Head of caudate nucleus (tissue), 42 donors: ENCODE measurements at places on chromosomes 6 and 20.

DNA sequence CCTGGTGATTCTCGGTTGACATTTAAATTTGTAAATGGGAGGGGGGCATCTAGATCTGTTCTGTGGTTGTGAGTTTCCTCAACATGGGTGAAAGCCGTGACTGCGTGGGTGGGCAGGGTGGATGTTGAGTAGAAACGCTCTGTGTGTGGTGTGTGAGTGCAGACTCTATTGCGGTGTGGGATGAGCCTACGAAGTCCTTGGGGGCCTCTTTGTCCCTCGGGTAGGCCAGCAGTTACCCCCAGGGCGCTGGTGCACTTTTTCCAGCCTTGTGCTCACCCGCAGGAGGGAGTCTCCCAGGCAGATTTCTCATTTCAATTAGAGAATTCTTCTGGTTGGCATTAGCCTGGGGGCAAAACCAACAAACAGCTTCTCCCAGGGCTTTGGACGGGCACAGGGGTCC lies 10.6 kb downstream of the TOX2 start:
- no peak for DNase-seq

DNA sequence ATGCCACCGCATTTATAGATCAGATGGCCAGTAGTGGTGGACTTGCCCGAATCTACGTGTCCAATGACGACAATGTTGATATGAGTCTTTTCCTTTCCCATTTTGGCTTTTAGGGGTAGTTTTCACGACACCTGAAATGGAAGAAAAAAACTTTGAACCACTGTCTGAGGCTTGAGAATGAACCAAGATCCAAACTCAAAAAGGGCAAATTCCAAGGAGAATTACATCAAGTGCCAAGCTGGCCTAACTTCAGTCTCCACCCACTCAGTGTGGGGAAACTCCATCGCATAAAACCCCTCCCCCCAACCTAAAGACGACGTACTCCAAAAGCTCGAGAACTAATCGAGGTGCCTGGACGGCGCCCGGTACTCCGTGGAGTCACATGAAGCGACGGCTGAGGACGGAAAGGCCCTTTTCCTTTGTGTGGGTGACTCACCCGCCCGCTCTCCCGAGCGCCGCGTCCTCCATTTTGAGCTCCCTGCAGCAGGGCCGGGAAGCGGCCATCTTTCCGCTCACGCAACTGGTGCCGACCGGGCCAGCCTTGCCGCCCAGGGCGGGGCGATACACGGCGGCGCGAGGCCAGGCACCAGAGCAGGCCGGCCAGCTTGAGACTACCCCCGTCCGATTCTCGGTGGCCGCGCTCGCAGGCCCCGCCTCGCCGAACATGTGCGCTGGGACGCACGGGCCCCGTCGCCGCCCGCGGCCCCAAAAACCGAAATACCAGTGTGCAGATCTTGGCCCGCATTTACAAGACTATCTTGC lies 725 bp downstream of the EEF1A1 start:
- DNase-seq, result peak; percentile 64

DNA sequence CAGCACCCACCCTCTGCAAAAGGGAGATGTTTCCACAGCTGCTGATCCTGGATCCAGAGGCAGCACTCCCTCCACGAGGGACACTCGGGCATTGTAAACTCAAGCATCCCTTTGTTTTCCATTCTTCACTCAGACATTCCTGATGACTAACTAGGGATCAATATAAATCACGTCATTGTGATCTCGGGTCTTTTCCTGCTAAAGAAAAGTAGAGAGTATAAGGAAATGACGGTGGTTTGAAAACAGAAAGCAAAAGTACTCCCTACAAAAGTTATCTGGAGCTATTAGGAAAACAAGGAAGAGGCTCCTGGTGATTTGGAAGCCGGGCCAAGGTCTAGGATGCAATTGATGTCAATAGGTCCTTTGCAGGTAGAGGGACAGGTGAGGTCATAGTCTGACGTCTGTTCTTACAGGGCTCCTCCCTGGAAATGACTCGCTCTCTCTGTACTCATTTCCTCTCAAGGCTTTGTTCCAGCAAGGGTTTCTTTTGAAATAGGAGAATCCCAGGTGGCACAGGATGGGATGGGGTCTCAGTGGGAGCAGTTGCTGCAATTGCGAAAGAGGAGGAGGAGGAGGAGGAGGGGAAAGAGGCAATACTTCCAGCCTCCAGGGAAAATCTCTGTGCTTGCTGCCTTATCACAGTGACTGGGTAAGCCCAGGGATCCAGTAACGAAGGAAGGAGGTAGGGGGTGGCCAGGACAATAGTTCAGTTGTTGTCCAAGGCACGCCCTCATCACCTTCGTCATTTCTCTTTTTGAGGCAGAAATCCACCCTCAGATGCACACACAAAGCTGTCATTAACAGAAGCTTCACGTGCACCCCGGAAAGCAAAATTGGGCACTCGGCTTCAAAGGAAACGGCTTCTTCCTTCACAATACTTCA lies 222.8 kb downstream of the LY86 start:
- no peak for DNase-seq

DNA sequence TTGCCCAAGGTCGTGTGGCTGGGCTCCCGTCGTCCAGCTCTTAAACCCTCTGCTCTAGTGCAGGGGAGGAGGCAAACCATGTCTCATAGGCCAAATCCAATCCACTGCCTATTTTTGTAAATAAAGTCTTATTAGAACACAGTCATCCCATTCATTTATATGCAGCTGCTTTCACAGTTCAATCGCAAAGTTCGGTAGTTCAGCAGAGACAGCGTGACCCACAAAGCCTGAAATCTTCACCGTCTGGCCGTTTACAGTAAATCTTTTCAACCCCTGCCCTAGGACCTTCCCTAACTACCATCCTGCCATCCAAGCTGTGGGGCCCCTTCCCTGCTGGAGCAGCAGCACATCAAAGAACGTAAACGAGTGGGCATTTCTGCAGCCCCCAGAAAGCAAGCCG lies 65.9 kb downstream of the EYA2 start:
- no peak for DNase-seq

DNA sequence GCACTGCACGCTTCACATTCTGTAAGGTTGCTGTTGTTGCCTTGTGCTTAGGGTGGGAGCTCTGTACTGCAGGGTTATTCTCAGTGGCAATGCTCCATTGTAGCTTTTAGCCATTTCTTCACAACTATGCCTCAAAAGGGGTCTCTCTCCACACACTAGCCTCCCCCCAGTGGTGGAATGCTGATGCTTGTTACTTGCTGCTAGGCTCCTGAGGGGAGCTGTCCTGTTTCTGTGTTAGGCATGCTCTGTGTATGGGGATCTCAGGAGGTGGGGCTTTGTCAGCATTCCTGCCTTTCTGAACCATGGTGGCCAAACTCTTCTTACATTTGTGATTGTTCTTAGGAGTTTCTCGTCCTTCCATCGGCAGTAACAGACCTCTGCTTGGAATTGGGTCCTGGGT lies 18.8 kb downstream of the TMEM170B start:
- no peak for DNase-seq

DNA sequence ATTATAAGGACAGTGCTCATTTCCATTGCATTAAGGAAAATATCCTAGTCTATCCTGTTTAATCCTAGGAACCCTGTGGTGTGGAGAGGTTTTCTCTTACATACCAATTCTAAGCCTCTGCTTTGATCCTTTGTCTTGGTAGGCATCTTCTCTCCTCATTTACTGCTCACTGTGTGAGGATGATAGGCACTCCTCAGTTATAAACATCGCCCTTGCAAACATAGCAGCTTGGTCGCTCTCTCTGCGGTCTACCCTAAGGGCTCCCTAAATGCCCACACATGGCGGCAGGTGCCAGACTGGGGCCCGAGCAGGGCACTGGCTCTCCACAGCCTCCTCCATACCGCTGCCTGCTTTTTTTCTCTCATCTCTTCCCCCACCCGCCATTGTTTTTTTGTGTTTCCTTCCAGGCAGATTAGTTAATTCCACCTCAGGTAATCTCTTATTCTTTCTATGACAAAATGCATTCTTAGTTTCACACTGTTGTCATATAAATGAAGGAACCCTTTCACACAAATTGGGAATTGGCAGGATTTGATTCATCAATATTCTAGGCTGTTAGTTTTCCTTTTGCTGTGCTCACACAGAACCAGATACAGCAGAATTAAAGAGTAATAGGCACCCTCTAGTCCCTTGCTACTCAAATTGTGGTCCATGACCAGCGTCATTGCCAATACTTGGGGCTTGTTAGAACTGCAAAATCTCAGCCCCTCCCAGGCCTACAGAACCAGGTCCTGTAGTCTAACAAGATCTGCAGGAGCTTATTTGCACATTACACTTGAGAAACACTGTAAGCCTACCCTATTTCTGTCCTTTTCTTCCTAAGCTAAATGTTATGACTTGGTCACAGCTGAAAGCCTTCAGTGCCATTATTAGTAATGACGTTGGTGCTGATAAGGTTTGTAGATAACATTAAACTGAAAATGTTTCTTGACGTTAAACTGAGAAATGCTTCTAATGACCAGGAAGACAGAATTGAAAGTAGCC lies 36.3 kb downstream of the CARMIL1 start:
- DNase-seq, result no peak

GRCh38 chr6:57021086-57021720 lies 25.3 kb upstream of the KIAA1586 start:
- no peak for DNase-seq

DNA sequence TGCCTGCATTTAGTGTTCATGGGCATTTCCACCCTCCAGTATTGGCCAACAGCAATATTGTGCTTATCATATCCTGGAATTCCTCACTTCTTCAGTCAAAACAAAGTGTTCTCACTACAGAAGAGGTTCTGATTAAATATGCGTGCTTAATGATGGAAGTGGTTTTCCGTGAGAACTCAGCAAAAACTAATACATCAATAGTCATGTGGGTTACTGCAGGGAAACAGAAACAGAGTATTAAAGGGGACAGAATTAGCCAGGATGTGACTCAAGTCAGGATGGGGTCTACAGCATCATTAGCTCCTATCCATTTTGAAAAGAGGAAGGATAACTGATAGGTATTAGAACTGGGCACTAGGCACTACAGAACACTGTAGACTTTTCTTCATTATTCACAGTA lies 384.6 kb downstream of the CDKAL1 start:
- no peak for DNase-seq

DNA sequence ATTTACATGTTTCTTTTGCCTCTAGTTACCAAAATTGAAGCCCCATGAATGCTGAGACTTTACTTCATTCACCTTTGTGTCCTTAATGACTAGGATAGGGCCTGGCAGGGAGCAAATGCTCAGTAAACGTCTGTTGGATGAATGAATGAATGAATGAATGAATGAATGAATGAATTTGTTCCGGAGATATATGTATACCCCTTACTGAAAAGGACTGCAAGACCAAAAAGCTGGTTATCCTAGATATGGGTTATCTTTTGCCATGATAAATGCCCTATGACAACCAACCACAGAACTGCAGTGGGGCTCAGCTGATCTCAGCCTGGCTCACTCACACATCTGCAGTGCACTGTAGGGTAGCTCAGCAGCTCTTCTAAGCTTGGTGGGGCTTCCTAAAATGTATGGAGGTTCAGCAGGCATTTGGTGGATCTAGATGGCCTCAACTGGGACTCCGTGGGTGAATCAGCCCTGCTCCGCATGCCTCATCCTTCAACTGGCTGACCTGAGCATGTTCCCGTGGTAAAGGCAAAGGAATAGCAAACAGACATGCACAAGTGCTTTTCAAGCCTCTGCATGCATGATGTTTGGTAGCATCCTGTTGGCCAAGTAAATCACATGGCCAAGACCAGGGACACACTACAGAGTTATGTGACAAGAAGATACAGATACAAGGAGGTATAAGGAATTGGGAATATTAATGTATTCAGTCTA lies 378.7 kb upstream of the SOX4 start:
- DNase-seq, result no peak

DNA sequence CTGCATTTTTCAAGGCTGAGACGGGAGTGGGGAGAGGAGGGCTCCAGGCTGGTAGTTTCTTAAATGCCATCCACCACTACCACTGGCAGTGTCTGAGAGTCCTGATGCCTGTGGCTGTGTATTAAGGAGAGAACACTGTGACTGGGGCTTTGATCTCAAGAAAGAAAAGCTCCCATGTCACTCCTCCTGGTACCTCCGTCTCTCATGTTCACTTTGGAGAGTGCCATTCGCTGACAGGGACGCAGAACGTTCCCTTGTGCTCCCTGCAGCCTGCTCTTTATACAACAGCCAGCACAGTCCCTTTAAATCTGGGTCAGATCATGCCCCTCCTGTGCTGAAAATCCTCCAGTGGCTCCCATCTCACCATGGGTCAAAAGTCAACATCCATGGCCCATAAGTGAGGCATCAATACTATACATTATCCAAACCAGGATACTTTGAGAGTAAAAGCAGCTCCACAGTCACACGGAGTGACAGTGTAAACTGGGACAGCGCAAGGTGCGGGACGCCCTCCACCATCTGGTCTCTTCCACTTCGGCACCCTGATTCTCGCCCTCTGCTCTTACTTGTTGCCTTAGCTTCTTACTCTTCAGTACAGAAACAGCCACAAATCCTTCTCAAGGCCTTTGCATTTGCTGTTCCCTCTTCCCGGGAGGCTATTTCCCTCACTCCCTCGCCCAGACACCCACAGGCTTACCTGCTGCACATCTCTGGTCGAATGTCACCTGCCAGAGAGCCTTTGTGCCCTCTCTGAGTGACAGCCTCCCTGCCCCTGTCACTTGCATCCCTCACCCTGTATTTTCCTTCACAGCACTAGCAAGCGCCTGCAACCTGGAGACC lies 20.0 kb downstream of the PDYN start:
- no peak for DNase-seq

- peak; percentile 21 for DNase-seq
Observed at GRCh38 chr6:26420688-26421171, 18.7 kb downstream of the BTN3A1 start.

DNA sequence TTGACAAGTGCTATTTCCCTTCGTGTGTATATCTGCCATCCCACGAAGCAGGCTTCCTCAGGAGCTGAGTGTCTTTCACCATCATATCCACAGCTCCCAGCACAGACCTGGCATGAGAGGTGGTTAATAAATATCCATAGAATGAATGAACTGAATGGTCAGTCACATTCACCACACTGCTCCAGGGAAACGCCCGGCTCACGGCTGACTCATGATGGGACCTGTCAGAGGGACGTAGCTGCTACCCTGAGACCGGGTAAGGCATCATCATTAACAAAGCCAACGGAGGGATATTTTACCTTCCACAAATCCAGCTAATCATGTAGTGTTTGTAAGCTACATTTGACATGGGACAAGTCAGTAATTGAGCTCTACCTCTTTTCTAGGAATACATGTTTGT lies 12.5 kb downstream of the AGPAT4 start:
- no peak for DNase-seq

DNA sequence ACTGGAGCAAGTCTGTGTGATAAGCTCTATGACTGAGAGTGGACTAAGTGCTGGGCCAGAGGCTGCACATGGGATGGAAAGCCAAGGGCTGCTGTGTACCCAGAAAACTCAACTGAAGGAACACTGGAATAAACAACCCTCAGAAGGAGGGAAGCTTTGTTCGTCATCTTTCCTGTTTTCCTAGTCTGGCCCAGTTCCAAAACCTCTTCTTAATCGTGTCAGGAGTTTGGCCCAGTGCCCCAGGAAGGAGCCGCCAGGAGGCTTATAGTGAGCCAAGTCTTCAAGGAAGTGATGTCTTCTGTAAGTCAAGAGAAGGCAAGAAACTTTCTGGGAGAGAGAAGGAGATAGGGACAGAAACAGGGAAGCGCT lies 23.3 kb upstream of the TOP1 start:
- DNase-seq, result no peak

GRCh38 chr20:32326504-32326845 lies 31.7 kb upstream of the ASXL1 start:
- no peak for DNase-seq

GRCh38 chr20:43752561-43753301 lies 25.9 kb upstream of the GTSF1L start:
- DNase-seq, result no peak
